ENCODE measurements at places on chromosomes 3 and 15.

- DNase-seq: no peak
These were observed 190.3 kb downstream of the MCTP2 start for GRCh38 chr15:94421706-94422105.

GRCh38 chr3:172541945-172542488 lies 18.8 kb upstream of the TNFSF10 start:
- no peak for DNase-seq

DNA sequence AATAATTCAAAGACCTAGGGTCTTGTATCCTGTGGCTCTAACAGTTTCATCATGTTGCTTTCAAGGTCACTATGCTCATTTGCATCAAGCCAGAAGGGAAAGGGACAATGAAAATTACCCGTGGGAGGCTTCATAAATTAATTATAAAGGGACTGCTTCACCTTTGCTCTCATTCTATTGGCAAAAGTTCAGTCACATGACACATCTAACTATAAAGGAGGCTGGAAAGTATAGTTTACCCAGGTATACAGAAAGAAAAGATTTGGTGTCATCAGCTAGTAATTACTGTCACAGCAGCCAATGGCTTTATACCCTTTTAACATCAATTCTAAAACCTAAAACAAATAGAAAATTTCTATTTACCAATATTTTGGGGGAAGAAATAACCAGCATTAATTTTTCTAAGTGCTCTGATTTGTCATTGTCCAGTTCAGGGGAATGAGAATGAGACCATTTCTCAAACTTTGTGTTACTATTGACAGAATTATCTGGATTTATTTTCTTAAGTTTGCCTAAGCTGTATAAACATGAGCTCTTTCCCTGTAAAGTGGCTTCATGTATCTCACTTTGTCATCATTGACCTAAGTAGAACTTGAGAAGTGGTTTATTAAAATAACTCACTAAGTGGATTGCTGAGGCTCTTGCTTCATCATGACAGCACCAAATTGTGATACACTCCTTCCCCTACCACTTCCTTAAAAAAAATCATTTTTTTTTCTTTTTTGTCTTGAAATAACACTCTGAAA lies 257.7 kb upstream of the PEX5L start:
- DNase-seq: no peak

DNA sequence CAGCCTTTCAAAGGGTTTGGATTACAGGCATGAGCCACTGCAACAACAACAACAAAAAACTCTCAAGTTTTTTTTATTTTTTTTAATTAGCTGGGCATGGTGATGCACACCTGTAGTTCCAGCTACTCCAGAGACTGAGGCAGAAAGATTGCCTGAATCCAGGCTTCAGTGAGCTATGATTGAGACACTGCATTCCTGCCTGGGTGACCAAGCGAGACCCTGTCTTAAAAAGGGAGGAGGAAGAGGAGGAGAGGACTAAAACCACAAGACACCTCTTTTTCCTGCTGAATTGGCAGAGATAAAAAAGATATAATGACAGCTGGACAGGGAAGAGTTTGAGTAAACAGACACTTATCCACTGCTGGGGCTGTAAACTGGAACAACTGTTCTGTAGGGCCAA lies 22.7 kb upstream of the CHRNB4 start:
- DNase-seq: no peak

- DNase-seq: no peak
These were observed 2.9 kb downstream of the PHC3 start for GRCh38 chr3:170178651-170179050.

DNA sequence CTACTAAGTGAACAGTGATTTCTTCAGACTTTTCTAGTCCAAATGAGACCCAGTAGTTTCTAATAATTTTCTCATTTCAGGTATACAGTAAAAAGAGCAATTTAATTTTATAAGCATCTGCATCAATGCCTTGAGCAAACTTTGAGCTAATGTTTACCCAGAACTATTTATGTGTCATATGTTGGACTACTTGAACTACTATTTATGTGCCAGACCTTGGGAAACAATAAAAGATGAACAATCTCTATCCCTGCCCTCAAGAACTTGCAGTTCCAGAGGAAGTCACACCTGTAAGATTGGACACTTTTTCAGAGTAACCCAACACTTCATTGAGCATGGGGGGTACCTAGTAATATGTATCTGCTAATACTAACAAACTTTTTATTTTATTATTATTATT lies 2.3 kb upstream of the UBE3A start:
- no peak for DNase-seq

DNA sequence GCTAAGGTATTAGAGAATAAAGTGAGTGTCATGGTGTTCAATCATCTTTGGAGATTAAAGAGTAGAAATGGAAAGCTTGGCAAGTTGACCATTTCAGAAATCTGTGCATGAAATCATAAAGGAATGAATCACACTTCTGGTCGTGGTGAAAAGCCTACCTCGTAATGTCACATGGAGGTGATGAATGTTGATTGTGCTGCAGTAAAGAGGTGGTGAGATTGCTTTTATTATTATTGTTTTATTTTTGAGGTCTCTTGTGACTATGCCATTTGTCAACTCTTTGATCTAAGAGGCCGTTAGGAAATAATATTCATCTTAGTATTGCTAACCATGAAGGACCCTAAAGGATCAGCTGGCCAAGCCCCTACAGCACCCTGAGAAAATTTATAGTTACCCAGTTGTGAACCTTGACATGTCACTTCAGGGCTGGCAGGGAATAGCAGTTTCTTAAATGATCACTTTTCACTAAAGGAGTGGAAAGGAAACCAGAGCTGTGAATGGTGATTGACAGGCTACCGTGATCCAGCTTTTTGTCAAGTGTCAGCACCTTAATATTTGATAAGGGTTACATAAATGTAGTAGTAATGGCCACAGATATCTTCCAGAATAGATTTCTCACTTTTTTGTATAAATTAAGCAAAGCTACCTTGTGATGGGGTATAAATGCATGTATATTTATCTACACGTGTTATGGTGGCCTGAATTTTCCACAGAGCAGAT lies 203.9 kb downstream of the PTPRG start:
- no peak for DNase-seq
